ENCODE measurements at places on chromosomes 13 and 19.

DNA sequence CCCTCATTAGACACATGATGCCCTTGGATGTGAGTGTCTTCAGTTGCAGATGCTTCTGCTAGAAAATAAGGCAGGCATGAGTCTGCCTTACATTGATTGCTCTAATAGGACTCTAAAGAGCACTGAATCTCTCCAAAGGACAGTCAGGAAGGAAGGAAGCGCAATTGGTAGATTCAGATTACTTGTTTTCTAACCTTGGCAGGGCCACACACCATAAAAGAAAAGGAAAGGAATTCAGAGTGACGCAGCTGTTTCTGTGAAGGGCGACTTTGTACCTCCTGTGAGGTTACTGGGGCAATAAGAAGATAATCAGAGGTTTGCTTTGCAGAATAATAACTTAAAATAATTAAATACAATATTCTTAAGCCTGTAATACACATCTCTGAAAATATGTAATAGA is 48.0 kb downstream of the FRY start:
- DNase-seq, result no peak

DNA sequence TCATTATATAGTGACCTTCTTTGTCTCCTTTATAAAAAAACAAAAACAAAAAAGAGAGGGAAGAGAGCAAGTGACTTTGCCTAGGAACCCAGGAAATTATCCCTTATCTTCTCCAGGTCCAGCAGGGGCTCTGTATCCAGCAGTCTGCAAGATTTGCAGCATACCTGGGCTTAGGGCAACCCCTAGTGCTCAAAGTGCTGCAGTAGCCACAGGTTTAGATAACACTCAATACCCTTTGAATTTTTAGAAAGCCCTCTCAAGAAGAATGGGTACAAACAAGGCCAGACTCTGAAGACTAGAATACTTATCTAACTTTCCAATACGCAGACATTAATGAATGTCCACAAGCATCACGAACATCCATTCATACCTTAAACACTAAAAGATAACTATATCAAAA is 43.2 kb downstream of the CCNA1 start:
- no peak for DNase-seq

GRCh38 chr19:14440049-14440448 is 6.9 kb downstream of the PKN1 start:
- DNase-seq, result no peak

GRCh38 chr13:114064450-114065140 is 67.8 kb downstream of the RASA3 start:
- DNase-seq, result no peak

DNA sequence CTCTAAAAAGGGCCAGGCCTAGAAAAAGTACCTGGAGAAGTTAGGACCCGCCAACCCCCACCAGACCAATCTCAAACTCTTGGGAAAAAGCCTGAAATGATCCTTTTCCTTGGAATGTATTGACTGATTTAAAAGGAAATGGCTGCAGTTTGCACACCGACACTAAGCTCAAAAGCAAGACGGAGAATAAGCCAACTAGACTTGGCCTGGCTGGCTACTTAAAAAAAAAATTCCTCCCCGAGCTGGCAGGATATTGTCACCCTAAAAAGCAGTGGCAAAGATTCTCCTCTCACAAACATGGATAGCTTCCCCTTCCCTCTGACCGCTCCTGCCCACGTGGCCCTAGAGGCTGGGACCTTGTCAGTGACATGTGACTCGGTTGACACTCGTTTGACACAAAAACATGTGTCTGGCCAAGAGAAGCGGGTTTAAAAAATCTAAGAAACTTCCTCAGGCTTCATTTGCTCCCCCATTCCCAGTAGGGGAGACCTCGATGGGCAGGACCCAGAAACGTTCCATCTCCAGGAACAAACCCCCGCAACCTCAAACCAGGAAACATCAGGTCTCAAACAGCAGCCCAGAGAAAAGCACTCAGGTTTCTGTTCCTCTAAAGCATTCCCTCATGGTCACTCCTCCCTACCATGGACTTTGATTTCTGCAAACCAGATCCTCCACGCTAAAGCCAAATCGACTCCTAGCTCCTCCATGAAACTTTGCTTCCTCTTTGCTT is 1.3 kb downstream of the RFX1 start:
- DNase-seq, result no peak

- no peak for DNase-seq
Measured at GRCh38 chr19:7191946-7192691, 102.1 kb downstream of the INSR start.

GRCh38 chr13:101272886-101273285 is 143.4 kb downstream of the NALCN start:
- DNase-seq, result no peak

- DNase-seq, result no peak
Measured at GRCh38 chr13:72953391-72953965, 105.3 kb upstream of the KLF5 start.

- DNase-seq, result no peak
Measured at GRCh38 chr13:74346960-74347359, 212.8 kb upstream of the KLF12 start.

GRCh38 chr19:14118165-14119051 is 846 bp upstream of the PRKACA start:
- peak; percentile 63 for DNase-seq

DNA sequence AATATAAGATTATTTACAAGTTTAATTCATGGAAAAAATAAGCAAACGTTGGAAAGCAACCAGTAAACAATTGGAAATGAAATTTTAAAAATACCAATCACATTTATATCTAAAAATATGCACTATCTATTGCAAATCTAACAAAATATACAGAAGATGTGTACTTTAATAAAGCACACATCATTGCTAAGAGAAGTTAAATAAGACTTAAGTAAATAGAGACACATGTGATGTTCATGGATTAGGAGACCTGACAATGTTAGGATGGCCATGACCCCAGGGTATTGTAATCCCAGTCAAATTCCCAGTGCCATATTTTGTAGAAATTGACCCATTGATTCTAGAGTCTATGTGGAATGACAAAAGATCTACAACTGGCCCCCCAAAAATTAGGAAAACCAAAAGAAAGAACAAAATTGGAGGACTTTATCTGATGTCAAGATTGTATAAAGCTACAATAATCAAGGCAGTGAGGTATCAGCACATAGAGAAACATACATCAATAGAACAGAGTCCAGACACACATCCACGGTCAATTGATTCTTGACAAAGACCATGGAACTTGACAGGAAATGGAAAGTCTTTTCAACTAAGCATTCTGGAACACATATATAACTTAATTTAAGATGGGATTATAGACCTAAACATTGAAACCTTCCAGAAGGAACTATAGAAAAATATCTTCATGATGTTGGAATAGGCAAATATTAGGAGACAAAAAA is 90.8 kb upstream of the USP29 start:
- DNase-seq, result no peak

DNA sequence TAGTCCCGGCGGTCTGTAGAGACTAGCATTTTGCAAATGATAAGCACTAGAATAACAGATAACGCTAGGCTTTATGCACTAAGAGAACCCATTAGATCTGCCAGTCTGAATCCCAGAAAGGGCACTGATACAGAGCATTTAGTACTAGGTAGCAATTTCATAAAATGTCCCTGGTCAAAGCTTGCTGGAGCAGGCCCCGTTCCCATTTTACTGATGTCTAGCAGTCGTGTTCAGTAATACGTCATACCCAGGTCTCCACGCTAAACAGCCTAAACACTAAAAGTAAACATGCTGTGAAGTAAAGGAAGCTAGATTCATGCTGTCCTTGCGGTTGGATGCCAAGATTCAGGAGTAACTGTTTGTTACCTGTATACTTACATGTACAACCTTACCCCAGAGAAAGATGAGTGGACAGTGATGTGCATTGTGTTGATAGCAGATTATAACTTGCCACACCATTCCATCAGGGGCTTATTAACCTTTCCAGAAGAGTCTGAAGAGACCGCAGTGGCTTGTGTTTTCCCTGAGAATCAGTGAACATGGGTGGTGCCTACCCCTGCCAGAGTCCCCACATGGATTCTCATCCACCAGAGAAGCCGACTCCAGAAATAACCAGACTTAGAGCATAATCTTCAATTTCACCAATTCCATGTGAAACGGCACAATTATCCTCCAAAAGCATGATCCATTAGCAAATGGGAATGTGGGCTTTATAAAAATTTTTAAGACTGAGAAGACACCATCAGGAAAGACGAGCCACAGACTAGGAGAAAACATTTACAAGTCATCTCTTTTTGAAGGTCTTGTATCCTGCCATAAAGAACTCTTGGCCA is 3.4 kb upstream of the RPS11 start:
- DNase-seq, result no peak

DNA sequence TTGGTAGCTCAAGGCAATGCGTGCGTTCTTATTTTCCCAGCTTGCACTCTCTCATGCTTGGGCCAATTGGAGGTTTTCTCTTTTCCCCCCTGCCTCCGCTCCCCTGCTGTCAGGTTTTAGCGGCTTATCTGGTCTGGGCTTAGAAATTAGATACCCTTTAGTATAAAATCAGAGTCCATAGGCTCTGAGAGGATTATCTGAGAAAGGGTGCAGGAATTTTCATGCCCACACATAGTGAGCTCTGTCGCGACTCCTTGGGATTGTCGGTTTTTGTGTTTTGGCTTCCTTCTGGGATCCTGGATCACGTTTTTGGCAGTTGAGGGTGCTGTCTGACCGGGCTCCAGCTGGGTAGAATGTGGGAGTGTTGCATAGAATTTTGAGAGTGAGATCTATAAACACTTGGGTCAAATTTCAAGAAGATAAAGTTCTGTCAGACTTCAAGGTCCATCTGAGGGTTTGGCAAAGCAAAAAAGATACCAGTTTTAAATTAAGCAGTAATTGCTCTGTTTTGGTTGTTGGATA is 12.4 kb downstream of the CHAF1A start:
- DNase-seq, result no peak

- no peak for DNase-seq
Measured at GRCh38 chr19:8251025-8251472, 41.9 kb downstream of the CERS4 start.

- no peak for DNase-seq
Measured at GRCh38 chr13:110034031-110034549, 247.7 kb upstream of the IRS2 start.

DNA sequence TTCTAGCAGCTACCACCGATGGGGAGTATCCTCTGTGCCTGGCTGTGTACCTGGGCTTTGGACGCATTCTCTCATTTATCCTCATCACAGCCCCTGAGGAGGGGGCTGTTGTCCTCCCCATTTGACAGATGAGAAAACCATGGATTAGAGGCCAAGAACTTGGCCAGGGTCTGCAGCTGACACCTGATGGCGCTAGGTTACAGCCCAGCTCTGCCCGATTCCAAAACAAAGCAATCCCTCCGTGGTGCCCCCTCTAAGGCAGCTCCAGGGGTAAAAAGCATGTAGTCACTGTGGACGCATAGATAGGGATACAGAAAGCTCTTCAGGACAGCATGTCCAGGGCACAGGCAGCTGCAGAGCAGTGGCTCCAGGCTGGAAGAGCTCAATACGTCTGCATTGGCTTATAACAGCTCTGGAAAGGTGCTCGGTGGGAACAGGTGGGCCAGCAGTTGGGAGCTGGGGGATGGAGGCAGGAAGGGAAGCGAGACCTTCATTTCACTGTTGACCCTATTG is 35.4 kb upstream of the UQCRFS1 start:
- DNase-seq, result no peak

DNA sequence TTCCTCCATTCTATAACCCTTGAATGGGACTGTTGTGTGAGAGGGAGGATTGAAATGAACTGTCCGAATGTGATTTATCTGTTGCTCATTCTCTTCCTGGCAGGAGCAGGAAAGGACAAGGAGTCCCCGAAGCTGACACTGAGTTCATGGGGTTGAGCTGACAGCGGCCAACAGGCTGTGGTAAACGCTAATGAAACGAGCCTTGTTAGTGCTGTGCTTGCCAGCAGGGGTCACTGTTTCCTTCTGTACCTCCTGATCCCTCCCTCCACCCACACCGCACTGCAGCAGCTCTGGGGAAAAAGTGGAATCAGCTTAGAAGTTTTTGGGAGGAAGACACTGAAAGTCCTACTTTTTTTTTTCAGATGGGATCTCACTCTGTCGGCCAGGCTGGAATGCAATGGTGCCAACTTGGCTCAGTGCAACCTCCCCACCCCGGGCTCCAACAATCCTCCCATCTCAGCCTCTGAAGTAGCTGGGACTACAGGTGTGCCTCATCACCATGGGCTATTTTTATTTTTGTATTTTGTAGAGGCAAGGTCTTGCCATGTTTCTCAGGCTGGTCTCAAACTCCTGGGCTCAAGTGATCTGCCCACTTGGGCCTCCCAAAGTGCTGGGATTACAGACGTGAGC is 6.7 kb upstream of the ZNF761 start:
- DNase-seq, result peak; percentile 27

Measured in fibroblast of the conjunctiva (primary cell).